Breast epithelium (tissue), 4 donors: ENCODE measurements at places on chromosomes 3 and 15.

DNA sequence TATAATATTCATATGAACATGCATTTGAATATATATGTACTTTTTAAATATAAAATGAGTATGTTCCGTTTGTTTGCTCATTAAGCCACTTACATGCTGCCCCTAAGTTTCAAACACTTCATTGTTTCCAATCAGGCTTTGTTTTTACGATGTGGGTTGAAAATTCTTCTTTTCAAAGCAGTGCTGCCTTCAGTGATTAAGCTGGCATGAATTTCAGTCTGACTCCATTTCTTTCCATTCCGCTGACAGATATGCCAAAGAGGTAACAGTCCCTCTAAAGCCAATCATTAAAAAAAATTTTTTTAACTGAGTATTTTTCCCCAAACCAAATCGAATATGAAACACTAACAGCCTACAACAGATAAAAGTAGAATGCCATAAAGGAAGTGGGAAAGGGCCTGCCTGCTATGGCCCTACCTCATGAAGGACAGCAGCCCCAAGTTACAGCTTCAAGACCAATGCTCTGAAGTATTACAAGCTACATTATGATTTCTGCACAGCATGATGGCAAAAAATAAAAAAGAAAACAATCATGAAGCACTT is 40.0 kb downstream of the DCUN1D1 start:
- no peak for DNase-seq

GRCh38 chr3:48451270-48451669 is 4.7 kb downstream of the ATRIP start:
- no peak for DNase-seq

DNA sequence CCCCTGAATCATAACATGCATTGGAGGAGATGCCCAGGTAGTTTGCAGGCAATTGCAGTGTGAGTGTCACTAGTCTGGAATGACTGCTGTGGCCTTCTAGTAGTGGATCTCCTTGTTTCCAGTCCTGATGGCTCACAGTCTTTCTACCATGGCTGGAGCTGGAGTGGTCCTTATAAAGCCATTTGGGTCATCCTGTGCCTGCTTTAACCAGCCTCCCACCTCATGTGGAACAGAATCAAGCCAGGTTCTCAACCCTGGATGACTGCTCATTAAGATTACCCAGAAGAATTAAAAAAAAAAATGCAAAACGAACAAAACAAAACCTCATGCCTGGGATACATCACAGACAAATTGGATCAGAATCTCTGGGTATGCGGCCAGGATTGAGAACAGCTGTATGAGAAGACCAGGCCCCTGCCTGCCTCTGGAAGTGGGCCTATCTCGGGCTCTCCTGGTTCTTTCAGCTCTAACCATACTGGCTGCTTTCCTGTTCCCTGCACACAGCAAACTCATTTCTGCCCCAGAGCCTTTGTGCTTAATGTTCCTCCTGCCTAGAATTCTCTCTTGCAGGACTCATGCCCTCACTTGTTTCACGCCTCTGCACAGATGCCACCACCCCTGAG is 96.4 kb downstream of the ITPR1 start:
- DNase-seq = peak; percentile 30

DNA sequence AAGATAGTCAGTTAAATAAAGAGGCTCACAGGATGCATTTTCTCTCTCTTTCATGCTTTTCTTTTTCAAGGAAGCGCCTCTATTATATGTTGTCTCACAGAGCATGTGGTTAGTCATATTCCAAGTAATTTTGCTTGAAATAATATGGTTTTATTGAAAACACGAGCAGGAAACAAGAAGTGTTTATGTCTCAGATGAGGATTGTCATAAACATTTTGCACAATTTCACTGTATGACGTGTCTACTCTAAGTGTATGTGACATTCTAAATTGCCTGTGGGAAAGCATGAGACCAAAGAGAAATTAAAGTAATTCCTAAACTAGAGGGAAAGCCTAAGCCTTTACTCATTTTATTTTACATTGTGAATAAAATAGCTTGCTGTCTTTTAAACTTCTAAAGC is 818.6 kb downstream of the EPHA3 start:
- DNase-seq = no peak

DNA sequence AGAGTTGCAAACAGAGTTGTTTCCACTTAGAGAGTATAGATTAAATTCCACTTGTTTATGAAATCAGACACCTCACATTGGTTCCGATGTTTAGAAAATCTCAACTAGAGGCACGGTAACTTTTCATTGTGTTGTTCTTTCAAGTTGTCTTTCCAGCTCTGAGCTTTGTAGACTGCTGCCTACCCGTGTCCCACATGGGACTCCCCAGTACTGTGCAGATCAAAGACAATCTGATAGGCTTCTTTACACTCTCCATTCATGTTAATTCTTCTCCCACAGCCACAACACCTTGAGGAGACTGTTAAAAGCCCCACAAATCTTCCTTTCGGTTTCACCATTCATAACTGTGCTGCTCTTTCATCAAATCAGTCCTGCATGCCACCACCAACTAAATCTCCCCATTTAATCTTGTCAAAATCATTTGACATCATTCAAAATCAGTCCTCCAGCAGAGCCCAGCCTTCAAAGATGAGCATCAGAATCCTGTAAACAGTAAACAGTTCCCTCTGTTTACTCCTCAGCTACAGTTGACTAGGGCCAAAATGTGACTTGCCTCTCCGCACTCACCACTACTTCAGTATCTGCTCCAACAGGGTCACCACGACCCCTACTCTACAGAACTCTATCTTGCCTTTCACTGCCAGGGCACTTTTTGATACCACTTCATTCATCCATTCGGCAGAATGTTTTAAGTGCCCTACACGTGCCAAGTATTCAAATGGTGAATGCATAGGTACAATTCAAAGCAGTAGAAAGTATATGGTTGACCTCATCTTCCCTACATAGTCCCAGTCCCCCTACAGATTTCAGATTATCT is 8.3 kb downstream of the ANXA2 start:
- no peak for DNase-seq

DNA sequence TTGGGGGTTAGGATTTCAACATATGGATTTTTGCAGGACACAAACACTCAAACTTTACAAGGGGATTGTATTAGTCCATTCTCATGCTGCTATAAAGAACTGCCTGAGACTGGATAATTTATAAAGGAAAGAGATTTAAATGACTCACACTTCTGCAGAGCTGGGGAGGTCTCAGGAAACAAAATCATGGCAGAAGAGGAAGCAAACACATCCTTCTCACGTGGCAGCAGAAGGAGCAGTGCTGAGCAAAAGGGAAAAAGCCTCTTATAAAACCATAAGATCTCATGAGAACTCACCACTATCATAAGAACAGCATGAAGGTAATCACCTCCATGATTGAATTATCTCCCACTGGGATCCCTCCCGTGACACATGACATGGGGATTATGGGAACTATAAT is 1183.1 kb downstream of the ZPLD1 start:
- DNase-seq = no peak

DNA sequence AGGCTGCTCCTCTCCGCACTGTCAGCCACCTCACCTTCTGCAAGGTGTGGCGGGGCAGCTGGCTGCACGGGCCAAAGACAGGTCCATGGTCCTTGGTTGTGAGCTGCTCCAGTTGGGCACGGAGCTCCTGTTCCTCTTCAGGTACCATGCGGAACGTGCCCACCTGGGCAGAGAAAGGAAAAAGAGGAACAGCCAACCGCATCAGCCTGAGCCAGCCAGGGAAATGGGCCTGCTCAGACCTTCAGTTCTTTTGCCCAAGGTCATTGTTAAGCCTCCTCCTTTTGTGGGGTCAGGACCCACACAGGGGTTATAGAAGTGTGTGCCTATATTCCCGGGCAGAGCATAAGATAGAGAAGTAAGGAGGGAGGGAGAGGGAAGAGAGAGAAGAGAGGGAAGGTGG is 2.8 kb downstream of the RLBP1 start:
- DNase-seq = no peak

DNA sequence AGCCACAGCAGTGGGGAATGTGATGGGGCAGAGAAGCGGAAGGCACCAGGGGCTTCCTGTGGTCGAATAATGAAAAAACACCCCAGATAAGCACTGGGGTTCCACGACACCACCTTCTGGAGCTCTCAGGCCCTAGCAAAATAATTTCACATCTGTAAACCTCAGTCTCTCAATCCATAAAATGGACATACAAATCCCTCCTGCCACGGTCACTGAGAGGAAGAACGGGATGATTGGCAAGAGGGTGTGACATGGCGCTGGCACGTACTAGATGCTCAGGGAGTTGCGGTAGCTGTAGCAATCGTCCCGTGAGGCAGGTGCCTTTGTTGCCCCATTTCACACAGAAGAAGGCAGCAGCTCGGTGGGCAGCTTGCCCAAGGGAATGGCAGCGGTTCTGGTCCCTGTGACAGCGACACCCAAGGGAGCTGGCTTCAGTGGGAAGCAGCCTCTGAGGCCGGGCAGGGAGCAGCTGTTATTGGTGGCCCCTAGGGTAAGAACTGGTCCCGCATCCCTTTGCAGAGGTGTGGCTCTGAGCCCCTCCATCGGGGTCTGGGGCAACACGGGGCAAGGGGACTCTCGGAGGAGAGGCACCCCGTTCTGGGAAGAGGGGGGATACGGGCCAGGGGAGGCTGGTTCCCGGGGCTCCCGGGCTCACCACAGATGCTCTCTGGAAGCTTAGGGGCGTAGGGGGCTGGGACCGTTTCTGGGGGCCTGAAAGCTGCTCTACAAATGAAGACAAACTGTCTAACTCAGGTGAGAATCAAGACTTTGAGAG is 114.0 kb upstream of the ALDH1A3 start:
- DNase-seq = no peak

DNA sequence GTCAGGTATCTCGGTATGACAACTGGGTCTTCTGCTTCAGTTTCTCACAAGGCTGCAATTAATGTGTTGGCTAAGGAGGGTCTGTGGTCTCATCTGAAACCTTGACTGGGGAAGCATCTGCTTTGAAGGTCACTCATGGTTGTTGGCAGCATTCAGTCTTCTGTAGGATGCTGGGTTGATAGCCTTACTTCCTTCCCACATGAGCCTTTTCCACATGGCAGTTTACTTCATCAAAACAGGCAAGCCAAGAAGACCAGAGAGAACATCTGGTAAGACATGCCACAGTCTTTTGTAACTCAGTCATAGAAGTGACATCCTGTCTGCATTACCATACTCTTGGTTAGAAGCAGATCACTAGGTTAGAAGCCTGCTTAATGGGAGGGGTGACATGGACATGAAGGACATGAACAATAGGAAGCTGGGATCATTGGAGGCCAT is 49.5 kb downstream of the CMC1 start:
- DNase-seq = no peak

- DNase-seq = no peak
Measured at GRCh38 chr3:51703761-51704510, 2.9 kb upstream of the GRM2 start.

DNA sequence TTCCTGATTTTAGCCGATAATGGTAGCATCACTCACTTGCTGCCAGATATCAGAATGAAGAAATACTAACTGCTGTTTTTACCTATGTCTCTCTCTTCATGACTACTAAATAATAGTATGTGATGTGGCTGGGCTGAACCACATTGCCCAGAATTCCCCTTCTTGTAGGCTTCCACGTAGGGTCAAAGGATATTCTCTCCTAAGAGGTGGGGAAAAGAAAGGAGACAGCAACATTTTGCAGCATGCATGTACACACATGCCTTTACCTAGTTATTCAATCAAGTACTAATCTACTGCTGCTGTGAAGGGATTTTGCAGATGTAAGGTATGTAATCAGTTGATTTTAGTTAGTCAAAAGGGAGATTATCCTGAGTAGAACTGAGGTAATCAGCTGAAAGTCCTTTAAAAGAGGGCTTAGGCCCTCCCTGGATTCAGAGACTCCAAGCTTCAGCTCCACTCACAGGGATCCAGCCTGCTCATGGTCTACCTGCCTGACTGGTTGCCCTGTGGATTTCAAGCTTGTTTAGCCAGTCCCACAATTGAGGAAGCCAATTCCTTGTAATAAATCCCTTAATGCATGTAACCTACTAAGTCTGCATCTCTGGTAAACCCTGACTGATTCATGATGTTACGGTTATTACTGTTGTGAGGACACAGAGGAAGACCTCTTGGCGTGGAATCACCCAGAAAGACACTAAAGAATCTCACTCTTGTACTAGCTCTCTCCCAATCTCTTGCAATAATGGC is 20.4 kb downstream of the PLD1 start:
- no peak for DNase-seq

DNA sequence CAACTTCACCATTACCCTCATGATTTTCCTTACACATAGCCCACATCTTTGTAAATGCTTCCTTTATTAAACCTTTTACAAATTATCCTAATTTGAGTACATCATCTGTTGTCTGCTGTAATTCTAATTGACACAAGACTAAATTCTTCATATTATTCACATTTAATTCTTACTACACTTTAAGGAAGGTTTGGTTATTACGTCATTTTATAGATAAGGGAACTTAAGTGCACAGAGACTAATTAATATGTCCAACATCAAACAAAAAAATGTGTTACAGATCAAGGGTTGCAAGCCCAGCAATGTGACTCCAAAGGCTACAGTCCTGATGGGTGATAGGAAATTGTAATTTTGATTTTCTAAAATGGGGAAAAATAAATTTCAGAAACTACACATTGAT is 289.1 kb upstream of the ZNF385D start:
- DNase-seq = no peak

GRCh38 chr3:194685065-194685717 is 492 bp upstream of the FAM43A start:
- no peak for DNase-seq

- no peak for DNase-seq
Measured at GRCh38 chr3:172063456-172064432, 24.4 kb downstream of the FNDC3B start.

- no peak for DNase-seq
Measured at GRCh38 chr3:183515968-183516851, 39.3 kb downstream of the KLHL6 start.

GRCh38 chr3:172007065-172007370 is 32.4 kb upstream of the FNDC3B start:
- no peak for DNase-seq

GRCh38 chr3:69232482-69232881 is 110.1 kb upstream of the LMOD3 start:
- DNase-seq = no peak

DNA sequence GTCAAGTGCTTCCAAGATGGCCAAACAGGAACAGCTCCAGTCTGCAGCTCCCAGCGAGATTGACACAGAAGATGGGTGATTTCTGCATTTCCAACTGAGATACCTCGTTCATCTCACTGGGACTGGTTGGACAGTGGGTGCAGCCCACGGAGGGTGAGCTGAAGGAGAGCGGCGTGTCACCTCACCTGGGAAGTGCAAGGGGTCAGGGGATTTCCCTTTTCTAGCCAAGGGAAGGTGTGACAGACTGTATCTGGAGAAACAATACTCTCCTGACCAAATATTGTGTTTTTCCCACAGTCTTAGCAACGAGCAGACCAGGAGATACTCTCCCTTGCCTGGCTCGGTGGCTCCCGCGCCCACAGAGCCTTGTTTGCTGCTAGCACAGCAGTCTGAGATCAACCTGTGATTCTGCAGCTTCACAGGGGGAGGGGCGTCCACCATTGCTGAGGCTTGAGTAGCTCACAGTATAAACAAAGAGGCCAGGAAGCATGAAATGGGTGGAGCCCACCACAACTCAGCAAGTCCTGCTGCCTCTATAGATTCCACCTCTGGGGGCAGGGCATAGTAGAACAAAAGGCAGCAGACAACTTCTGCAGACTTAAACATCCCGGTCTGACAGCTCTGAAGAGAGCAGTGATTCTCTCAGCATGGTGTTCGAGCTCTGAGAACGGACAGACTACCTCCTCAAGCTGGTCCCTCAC is 293.5 kb upstream of the SUCLG2 start:
- DNase-seq = no peak
